ENCODE measurements at places on chromosomes 12 and 14. TPM values are rescaled to one million over a fixed set of nuclear protein-coding genes. Genes with fewer than 3 reads are reported as not detected.
A peak's percentile ranks its signal among the peaks of the same experiment; 100 is the strongest.

SYCP3 gene
- not detected for total RNA-seq

RASSF9 gene
- total RNA-seq, result not detected

OR6J1 gene
- not detected for total RNA-seq

LALBA gene
- total RNA-seq, result not detected

MYH6 gene
- not detected for total RNA-seq

C14orf39 gene
- 1.4 TPM for total RNA-seq

SBNO1 gene
- 50.9 TPM for total RNA-seq

SSTR1 gene
- total RNA-seq, result 8.2 TPM

SAMD15 gene
- total RNA-seq, result 0.47 TPM

DNA sequence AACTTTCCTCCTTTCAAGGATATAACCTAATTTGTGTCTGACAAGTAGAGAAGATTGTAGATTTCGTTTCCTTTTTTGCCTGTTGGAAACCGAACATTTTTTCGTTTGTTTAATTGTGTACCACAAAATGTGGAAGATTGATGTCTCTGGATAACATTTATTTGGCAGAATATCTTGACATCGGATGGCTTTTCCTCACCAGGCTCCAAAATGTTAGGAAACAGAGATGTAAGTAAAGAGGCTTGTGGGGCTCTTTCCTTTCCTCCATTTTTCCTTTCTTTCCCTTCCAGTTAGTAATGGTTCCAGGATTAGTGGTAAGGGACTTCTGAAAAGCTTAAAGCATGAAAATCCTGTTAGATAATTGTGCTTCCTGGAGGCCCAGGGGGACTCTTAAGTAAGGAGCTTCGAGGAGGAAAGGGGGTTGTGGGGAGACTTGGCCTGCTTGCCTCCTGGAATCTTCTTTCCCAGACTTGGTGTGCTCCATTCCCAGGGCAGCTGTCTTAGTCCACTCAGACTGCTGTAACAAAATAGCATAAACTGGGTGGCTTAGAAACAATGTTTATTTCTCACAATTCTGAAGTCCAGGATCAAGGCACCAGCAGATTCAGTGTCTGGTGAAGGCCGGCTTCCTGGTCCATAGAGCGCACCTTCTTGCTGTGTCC is 243.1 kb upstream of the PWP1 start:
- H3K4me1 ChIP-seq, result peaks cover 5% of the 10 kb centered on the region
- no peak overlapping the region for H3K4me3 ChIP-seq
- H3K27me3 ChIP-seq, result peaks cover 4% of the 10 kb centered on the region

DNA sequence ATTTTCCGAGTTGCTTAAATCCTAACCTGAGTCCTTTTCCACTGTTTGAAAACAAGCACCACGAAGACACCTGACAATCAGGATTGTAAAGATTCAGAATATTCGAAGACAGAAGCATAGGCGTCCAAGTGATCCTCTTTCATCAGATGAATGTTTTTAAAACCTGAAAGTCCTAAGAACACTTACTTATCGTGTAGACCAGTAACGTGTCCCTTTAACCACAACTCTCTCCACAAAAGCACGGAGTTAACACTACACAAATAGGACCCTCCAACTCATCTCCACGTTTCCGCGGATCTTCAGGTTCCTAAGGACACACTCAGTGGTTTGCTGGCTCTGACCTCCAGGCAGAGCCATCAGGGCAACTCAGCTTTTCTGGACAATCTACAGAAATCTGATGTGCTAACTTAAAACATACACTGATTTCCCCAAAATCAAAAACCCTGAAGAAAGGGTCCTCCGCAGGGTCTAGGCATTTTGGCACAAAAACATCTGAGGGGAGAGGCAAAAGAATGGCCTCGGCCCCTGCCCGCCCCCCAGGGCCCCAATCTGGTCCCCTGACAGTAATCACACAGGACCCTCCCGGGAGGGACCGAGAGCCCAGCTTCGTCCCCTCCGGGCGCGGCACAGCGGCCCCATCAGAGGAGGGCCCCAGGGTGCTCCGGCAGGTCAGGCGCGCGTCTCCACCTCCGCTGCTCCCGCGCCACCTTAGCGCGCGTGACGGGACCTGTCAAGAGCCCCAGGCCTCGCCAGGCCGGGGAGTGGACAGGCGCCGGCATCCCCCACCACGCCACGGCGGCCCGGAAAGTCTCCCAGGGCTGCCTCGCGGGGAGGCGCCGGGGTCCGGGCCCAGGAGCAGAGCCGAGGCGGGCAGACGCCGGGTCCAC is 925 bp downstream of the DICER1 start:
- H3K27me3 ChIP-seq, result peaks cover 7% of the 10 kb centered on the region
- DNase-seq, result peak; percentile 60
- no peaks in the 10 kb centered on the region for H3K36me3 ChIP-seq
- peak overlapping the region; percentile 90 for H3K27ac ChIP-seq
- peaks cover 15% of the 10 kb centered on the region for H3K4me1 ChIP-seq
- H3K4me3 ChIP-seq, result peak overlapping the region; percentile 92

- H3K4me3 ChIP-seq, result no peak overlapping the region
- H3K27me3 ChIP-seq, result no peaks in the 10 kb centered on the region
- no peak overlapping the region for H3K27ac ChIP-seq
Measured at GRCh38 chr12:41992022-41992421, 152.7 kb downstream of the GXYLT1 start.

DNA sequence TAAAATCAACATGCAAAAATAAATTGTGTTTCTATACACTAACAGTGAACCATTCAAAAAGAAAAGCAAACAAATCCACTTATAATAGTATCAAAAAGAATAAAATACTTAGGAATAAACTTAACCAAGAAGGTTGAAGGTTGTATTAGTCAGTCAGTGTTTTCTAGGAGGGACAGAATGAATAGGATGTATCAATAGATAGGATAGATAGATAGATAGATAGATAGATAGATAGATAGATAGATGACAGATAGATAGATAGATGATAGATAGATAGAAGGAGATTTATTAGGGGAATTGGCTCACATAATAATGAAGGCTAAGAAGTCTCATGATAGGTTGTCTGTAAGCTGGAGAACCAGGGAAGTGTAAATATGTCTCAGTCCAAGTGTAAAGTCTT is 37.2 kb upstream of the MON2 start:
- H3K4me3 ChIP-seq, result no peak overlapping the region
- no peaks in the 10 kb centered on the region for H3K27me3 ChIP-seq
- no peaks in the 10 kb centered on the region for H3K4me1 ChIP-seq
- no peak overlapping the region for H3K27ac ChIP-seq
- H3K36me3 ChIP-seq, result no peaks in the 10 kb centered on the region

DNA sequence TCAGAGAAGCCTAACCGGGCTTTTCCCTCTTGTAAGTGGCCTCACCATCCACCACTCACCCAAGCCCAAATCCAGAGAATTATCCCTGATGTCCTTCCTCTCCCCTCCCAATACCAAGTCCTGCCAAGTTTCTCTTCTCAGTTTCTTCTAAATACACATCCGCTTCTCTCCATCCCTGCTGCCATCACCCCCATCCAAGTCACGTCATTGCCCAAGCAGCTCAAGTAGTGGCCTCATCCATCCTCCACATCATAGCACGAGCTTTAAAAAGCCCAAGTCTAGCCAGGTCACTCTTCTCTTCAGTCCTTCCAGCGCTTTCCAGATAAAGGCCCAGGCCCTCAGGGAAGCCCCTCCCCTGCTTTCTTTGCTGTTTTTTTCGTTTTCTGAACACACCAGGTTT is 25.4 kb downstream of the IL31 start:
- H3K27ac ChIP-seq, result peak overlapping the region; percentile 16
- H3K4me1 ChIP-seq, result peaks cover 7% of the 10 kb centered on the region
- peaks cover 15% of the 10 kb centered on the region for H3K27me3 ChIP-seq
- DNase-seq, result no peak

GRCh38 chr14:85038526-85039352 is 491.2 kb upstream of the FLRT2 start:
- H3K4me1 ChIP-seq, result peaks cover 18% of the 10 kb centered on the region
- H3K27me3 ChIP-seq, result peaks cover 2% of the 10 kb centered on the region
- no peak for DNase-seq
- no peaks in the 10 kb centered on the region for H3K36me3 ChIP-seq
- no peak overlapping the region for H3K27ac ChIP-seq

GRCh38 chr12:2498964-2499500 is 295.7 kb upstream of the FKBP4 start:
- H3K27ac ChIP-seq, result no peak overlapping the region
- H3K27me3 ChIP-seq, result peaks cover 7% of the 10 kb centered on the region
- H3K4me1 ChIP-seq, result peaks cover 22% of the 10 kb centered on the region
- DNase-seq, result no peak

- no peaks in the 10 kb centered on the region for H3K4me1 ChIP-seq
- no peak overlapping the region for H3K4me3 ChIP-seq
- H3K27ac ChIP-seq, result no peak overlapping the region
- no peaks in the 10 kb centered on the region for H3K36me3 ChIP-seq
- H3K27me3 ChIP-seq, result peaks cover 6% of the 10 kb centered on the region
Measured at GRCh38 chr14:104144453-104144790, 6.0 kb downstream of the KIF26A start.

DNA sequence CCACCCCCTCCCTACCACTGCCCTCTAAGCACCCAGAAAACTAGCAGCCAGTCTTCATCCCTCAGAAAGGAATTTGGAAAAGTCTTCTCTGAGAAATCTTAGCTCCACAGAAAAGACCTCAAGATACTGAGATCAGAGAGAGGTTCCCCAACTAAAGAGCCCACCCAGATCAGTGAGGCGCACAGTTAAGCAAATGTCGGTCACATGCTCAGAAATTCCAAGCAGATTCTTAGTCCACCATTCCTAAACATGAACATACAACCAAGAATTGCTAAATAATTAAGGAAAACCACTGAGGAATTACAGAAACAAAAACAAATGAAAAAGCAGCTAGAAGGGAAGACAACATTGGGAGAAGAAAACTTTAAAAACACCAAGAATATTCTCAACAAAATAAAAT is 32.3 kb downstream of the MED13L start:
- no peak overlapping the region for H3K4me3 ChIP-seq
- H3K4me1 ChIP-seq, result peaks cover 22% of the 10 kb centered on the region
- DNase-seq, result no peak
- H3K36me3 ChIP-seq, result no peaks in the 10 kb centered on the region
- H3K27me3 ChIP-seq, result no peaks in the 10 kb centered on the region

DNA sequence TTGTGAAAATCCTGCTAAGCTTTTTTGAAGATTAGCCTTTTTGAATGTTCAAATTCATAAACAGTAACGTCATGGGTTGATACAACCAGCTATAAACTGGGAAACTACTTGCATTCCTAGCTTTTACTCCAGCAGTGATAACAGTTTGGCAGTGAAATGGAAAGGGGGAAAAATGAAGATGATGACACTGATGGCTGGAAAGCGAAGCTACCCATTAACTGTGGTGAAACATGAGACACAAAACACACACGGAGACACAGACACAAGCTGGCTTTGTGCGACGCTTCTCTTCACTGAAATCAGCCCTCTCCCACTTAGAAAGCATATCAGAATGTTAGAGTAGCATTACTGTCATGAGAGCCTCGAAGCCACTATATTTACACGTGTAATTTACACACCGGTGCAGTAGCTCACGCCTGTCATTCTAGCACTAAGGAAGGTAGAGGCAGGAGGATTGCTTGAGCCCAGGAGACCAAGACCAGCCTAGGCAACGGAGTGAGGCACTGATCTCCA is 15.7 kb downstream of the VPS37B start:
- H3K4me1 ChIP-seq, result peaks cover 27% of the 10 kb centered on the region
- H3K27ac ChIP-seq, result peak overlapping the region; percentile 73
- H3K36me3 ChIP-seq, result no peaks in the 10 kb centered on the region
- no peak overlapping the region for H3K4me3 ChIP-seq
- H3K27me3 ChIP-seq, result peaks cover 12% of the 10 kb centered on the region

DNA sequence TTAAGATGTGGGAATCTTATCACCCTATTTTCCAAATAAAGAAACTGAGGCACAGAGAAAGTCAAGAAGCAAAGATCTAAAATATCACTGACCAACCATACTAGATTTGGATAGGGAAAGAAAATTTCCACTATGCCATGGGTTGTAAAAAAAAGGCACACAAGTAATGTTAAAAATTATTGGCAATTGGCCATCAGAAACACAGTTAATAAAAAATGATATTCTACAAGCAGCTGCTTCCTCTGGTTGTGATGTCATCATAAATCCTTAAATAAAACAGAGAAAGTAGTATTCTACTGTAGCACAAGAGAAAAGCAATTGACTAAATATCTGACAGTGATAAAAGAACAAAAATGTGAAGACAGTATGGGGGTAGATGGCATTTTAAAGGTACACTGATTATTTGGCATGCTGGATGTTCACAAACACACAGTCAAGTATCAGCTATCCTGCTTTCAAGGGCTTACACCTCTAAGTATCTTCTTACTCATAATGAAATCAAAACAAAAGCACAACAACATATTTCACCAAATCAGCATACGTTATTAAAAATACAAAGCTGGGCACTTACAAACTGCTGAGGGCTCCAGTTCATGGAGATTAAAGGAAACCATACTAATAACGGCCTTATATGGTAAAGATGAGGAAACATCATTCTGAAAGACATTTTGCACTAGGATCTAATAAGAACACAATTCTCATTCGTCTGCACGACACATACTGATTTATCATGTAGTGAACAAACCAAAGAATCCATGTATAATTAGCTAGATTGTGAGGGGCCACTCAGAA is 45.7 kb downstream of the CORO1C start:
- peak overlapping the region; percentile 65 for H3K27ac ChIP-seq
- DNase-seq, result no peak
- H3K4me1 ChIP-seq, result peaks cover 27% of the 10 kb centered on the region
- H3K27me3 ChIP-seq, result peaks cover 2% of the 10 kb centered on the region
- H3K36me3 ChIP-seq, result no peaks in the 10 kb centered on the region

DNA sequence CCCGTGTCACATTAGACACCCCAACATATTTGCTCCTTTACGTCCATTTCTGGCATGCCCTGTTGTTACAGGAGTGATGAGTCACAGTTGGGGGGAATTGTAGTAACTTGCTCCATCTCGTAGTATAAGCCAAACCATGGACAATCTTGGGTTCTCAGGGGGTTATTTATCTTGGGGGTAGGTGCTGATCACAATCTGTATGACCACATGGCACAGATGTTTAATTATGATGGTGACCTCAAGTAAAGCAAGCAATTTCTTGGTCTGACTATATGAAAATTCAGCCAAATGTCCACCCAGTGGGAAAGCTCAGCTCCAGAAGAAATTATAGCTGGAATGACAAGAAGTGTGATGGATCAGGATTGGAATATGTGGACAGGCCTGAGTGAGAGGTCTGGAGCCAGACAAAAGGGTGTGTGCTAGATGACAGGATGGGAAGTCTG is 32.1 kb upstream of the STON2 start:
- no peak for DNase-seq
- H3K4me3 ChIP-seq, result peak overlapping the region; percentile 99
- no peaks in the 10 kb centered on the region for H3K36me3 ChIP-seq
- peaks cover 53% of the 10 kb centered on the region for H3K4me1 ChIP-seq
- H3K27ac ChIP-seq, result peak overlapping the region; percentile 69

DNA sequence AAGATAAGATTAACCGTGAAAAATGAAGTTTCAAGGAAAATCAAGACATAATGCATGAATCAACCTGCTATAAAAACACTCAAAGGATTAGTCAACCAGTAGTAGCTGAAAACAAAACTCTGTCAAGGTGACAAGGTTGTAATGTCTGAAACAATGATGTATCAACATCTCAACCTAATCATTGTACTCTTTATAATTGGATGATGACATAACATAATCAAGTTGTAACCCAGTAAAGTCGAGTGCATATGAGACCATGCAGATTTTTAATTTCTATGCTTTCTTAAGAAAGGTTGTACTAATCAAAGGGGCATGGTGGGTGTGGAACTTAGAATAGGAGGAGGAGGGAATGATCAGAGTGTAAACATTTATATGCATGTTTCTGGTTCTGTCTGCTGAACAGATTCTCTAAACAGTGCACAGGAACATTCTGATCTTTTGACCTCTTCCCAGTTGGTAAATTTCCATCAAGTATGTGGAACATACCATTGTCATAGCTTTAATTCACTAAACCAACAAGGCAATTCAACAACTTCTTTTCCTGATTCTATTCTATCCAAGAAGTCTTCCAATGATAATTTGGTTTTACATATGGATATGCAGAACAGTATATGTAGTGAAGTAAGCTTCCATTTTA is 253.7 kb downstream of the TTC6 start:
- no peaks in the 10 kb centered on the region for H3K27me3 ChIP-seq
- DNase-seq, result no peak
- no peaks in the 10 kb centered on the region for H3K36me3 ChIP-seq
- no peaks in the 10 kb centered on the region for H3K4me1 ChIP-seq
